ENCODE measurements at places on chromosomes 16 and 17.

GRCh38 chr17:73798111-73798748 is 154.0 kb upstream of the SDK2 start:
- DNase-seq: peak; percentile 42

DNA sequence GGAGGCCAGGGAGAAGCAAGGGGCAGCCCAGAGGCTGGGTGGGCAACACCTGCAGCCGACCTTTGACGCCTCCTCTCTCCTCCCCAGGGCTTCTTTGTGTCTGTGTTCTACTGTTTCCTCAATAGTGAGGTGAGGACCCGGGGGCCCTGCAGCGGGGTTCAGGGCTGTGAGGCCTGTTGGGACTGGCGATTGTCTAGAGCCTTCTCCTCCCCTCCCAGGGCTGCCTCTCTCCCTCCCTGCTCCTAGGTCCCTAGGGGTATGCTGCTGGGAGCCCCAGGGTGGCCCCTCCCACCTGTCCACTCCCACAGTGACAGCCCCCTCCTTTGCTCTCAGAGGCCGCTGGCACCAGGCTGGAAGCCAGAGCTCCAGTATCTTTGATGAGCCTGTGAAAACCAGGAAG is 10.8 kb upstream of the SPPL2C start:
- DNase-seq: no peak

DNA sequence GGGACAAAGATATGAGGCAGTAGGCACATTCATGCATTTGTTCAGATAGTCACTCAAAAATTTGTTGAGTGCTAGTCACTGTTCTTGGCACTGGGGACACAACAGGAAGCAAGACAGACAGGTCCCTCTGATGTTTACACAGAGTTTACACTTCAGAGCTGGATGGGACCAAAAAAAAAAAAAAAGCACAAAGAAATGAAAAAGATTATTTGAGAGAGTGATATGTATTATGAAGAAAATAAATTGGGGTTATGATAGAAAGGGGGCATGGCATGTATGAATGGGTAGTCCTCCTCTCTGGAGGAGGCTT is 3.5 kb upstream of the YPEL2 start:
- DNase-seq: no peak

- no peak for DNase-seq
These were observed 147.3 kb downstream of the CCDC182 start for GRCh38 chr17:57597531-57598453.

- no peak for DNase-seq
These were observed 224.5 kb upstream of the PSMD7 start for GRCh38 chr16:74071996-74072535.
